ENCODE measurements at places on chromosomes 2 and 18. TPM values are rescaled to one million over a fixed set of nuclear protein-coding genes. Genes with fewer than 3 reads are reported as not detected.

Gene CXCR1
- 0.63 TPM for polyA plus RNA-seq

Gene UGT1A8
- not detected for polyA plus RNA-seq

- no peak for DNase-seq
Measured at GRCh38 chr18:74766251-74766650, 168.6 kb downstream of the ZNF407 start.

GRCh38 chr2:151297882-151298281 is 8.4 kb upstream of the NMI start:
- no peak for DNase-seq
